ENCODE measurements at places on chromosomes 6 and 20.

DNA sequence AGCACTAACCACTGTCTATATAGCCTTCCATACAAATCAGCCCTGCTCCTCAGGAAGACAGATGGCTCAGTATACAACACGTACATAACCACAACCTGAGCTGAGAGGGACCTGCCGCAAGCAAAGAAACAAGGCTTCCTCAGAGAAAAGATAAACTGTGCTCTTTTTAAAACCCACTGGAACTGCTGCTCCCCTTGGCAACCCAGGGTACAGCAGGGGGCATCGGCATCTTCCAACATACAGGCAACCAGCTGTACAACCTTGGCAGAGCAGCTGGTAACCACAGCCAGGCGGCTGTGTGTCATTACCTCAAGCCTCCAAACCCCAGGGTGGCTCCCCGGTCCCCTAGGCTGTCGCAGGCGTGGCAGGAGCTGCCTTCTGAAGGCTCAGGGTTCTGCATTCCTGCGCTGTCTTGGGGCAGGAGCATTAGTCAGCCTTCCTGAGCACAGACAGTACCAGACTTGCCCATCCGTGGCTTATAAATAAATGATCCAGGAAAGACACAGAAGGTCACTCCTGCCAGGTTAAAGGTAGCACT is 249.5 kb downstream of the ADGRG6 start:
- no peak for DNase-seq

GRCh38 chr6:2549834-2550233 is 200.9 kb downstream of the MYLK4 start:
- DNase-seq = no peak

- no peak for DNase-seq
Observed at GRCh38 chr6:166419717-166420116, 37.0 kb upstream of the MPC1 start.

- DNase-seq = no peak
Observed at GRCh38 chr6:144543006-144543871, 258.1 kb downstream of the UTRN start.

DNA sequence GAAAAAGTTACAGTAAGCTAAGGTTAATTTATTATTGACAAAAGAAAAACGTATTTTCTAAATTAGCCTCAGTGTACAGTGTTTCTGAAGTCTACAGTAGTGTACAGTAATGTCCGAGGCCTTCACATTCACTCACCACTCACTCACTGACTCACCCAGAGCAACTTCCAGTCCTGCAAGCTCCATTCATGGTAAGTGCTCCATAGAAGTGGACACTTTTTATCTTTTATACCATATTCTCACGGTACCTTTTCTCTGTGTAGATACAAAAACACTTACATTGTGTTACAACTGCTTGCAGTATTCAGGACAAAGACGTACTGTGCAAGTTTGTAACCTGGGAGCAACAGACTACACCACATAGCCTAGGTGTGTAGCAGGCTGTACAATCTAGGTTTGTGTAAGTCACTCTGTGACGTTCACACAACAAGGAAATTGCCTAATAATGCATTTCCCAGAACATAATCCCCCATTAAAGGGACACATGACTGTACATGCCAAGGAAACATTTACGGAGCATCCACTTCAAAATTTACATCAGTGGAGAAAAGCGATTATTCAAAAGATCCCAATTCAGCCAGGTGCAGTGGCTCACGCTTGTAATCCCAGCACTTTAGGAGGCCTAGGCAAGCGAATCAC is 133.4 kb downstream of the BANF2 start:
- DNase-seq = no peak

- DNase-seq = no peak
Observed at GRCh38 chr20:21873291-21873690, 167.8 kb downstream of the PAX1 start.

- DNase-seq = no peak
Observed at GRCh38 chr6:34891296-34891695, 2.2 kb downstream of the ANKS1A start.

DNA sequence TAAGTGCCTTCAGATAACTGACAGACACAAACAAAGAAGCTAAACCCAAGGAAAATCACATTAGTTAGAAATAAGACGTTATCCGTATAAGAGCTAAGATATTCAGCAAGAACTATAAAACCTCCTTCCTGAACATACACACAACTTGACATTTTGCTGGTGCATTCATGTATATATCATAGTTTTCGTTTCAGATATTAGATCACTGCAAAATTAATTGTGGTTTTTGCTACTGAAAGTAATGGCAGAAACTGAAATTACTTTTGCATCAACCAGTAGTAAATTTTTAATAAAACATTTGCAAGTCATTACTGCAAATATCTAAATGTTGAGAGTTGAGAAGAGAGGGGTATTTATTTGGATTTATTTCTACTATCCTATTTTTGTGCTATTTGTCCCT is 26.1 kb upstream of the KCNQ5 start:
- DNase-seq = no peak

- DNase-seq = no peak
Observed at GRCh38 chr6:112279031-112279935, 24.9 kb upstream of the LAMA4 start.

GRCh38 chr20:45948261-45948733 is 13.8 kb downstream of the PCIF1 start:
- no peak for DNase-seq

DNA sequence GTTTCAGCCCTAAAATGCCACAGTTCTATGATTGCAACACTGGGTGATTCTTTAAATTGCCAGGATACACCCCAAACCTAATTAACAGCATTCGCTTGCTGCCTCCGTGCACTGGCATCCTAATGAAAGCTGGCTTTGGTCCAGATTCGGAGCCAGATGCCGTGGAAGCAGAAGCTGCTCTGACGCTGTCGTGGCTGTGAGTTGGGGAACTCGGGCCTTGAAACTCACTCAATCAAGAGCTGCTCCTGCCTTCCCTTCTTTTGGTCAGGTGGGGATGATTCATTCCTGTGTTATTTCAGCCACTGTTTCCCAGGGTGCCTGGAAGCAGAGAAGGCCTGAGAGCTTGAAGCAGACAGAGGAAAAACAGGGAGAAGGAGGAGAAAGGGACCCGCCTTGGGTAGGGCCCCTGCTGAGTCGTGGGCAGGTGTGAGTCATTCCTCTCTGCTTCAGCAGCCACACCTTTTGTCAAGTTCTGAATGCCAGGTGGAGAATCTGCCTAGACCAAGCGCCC is 36.2 kb upstream of the DSP start:
- peak; percentile 19 for DNase-seq

- DNase-seq = no peak
Observed at GRCh38 chr6:2865694-2866151, 24.1 kb upstream of the SERPINB1 start.

DNA sequence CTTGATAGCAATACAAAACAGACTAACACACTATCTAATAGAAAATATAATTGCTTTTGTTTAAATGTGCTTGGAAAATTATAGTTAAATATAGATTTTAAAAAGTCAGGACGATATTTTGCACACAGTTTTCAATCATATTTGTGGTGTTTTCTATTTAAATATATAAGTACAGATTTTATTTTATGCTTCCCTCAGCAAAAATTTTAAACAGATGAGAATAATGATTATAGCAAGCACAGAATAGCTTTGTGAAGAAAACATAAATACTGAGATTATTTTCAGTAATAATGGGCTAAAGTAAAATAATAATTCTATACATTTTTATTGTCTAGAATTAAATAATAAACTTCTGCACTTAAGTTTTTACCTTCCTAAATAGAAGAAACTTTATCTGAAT is 809.4 kb downstream of the PHF3 start:
- DNase-seq = no peak

DNA sequence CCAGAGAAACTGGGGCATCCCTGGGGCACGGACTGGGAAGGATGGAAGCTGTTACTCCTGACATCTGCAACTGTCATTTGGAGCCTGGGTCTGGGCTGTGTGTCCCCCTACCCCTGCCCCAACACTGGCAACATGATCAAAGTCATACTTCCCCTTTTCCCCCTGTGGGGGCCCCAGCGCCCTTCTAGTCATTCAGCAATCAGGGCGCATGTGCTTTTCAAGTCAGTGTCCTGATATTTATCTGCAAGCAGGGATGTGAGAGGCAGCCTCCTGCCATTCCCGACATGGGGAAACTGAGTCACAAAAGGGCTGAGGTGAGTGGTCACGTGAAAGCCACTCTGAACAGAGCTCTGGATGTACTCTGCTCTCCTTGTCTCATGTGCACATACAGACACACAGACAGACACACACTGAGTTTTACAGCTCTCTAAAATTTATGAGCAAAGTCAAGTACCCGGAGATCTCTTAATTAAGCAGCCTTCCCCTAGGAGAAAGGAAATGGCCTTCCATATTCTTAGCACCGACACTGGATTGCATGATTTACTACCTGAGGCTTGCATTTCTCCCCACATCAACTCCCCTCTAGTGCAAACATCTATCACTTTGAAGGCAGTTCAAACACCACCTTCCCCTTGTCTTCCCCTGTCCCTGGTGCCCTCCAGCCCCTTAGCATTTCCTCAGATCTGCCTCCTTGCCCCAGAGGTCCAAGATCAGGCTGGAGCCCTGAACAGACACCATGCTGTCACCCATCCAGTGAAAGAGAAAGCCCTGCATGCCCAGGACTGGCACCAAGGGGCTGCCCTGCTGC is 170.7 kb downstream of the CDC5L start:
- DNase-seq = no peak

DNA sequence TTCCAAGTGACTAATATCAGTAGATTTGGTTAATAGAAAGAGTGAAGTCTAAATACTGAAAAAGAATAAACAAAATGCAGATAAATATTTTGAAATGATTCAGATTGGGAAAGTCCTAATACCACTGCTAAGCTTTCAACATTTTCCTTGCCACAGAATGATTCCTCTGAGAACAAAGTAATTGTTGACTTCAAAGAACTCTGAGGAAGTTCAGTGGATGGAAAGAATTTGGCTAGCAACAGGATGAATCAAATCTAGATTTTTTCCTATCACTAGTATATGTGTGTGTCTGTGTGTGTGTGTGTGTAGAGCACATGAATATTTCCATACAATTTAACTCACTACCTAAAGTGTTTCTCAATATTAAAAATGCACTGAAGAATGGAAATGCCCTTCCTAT is 107.9 kb upstream of the PREP start:
- DNase-seq = no peak

DNA sequence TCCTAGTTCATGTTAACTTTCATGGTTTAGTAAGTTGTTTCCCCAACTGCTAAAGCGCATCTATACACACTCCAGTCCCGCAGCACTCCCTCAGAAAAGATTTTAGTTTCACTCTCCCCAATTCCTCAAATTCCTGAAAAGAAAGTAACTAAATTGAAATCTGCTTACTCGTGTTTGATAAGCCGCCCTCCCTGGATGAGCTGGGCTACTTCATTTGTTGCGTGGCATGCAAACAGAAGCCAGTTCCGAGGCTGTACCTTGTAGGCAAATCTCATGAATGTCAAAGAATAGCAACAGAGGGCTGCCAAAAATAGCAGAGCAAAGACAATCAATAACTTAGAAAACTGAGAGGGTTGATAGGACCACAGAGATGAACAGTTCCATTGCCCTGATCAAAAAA is 16.9 kb downstream of the MPC1 start:
- no peak for DNase-seq

GRCh38 chr20:61733891-61734732 is 331.6 kb downstream of the TAF4 start:
- no peak for DNase-seq

DNA sequence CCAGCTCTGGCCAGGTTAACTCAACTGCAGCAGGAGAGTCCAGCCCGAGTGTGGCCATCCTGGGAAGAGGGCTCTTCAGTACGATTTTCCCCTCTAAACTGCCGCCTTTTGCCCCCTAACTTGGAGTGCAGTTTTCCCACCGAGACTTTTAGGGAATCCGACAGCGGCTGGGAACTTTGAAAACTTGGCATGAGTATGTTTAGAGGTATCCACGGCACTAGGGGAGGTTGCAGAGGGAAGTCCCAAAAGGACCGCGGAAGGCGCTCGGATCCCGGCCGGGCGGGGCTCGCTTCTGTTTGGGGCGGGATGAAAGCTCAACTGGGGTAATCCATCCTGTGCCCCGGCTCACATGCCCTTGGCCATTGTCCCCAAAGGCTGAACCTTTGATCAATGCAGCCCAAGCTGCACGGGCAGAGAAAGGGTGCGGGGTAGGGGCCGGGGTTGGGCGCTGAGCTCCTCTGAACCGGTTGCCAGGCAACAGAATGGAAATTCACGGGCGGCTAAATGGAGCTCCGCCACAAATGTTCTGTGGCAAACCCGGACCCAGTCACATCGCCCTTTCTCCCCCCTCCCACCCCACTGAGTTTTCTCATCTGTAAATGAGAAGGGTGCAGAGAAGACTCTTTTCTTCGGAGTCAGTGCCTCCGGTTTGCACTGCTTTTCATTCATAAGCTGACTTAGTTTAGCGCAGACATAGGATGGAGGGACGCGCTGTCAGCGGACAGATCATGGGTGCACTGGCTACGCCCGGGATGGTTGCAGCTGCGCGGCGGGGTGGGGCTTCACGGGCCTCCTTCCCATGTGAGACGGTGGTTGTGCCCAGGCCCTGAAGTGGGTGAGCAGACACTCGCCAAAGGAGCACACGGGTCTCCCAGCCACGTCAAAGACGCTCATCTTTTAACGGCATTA is 2.3 kb downstream of the BMP6 start:
- DNase-seq = no peak

GRCh38 chr6:25486550-25486949 is 165.5 kb upstream of the SCGN start:
- DNase-seq = no peak

GRCh38 chr6:169867751-169868191 is 116.3 kb downstream of the ERMARD start:
- DNase-seq = no peak

- DNase-seq = no peak
Observed at GRCh38 chr20:14761903-14762302, 424.5 kb upstream of the FLRT3 start.

DNA sequence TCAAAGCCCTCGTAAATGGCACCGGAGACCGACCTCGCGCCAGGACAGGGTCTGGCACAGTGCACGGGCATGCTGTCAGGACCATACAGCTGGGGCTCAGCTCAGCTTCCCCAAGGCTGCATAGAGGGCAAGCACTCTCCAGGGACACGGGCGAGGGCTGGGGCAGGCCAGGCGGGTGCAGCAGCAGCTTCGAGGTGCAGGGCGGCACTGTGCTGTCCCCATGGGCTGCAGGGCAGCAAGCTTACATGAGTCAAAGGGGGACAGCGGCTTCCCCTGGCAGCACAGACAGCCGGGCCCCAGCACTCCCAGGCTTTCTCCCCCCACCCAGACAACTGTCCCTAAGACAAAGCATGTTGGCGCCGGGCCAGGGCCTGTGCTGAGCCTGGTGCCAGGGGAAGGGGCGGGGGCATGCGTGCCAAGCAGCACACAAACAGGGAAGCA is 25.7 kb downstream of the PSMG4 start:
- DNase-seq = no peak

All from HuH-7.5 (cell line).